ENCODE measurements at places on chromosomes 6 and 20. TPM values are rescaled to one million over a fixed set of nuclear protein-coding genes. Genes with fewer than 3 reads are reported as not detected.

DNA sequence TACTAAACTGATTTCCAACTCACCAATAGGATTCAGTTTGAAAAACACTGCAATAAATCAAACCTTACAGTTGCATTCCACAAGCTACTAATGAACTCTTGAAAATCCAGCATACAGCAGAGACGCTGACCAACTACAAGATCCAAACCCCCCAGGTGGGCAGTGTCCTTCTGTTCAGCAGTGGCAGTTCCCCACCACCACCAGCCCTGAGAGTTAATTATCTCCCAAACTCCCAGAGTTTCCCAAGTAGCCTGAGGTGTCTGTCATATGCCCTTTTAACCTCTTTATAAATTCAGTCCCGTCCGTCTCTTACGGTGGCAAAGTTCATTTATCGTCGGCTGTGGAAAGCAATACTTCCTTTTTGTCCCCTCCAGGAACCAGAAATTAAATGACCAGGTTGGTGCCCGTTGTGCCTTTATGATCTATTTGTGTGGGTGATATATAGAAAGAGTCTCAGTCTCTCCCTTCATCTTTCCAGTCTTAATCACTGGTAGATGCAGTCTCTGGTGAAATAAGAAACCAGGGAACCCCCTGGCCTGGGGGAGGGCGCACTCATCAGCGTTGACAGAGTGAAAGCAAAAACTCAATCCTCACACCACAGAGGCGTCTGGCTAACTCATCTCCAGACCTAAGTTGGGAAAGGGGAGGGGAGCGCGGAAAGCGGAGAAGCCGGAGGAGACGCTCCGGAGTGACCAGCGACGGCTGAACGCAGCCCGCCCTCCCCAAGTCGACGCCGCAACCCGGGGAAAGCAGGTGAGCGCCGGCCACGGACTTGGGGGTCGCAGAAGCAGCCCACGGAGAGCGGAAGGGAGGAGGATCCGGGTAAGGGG lies 717 bp downstream of the MRPL14 start:
- no peak for DNase-seq

GRCh38 chr20:60408435-60408834 lies 450.2 kb downstream of the CDH26 start:
- no peak for DNase-seq

- DNase-seq = no peak
Measured at GRCh38 chr20:62578294-62578897, 63.9 kb upstream of the SLCO4A1 start.

DNA sequence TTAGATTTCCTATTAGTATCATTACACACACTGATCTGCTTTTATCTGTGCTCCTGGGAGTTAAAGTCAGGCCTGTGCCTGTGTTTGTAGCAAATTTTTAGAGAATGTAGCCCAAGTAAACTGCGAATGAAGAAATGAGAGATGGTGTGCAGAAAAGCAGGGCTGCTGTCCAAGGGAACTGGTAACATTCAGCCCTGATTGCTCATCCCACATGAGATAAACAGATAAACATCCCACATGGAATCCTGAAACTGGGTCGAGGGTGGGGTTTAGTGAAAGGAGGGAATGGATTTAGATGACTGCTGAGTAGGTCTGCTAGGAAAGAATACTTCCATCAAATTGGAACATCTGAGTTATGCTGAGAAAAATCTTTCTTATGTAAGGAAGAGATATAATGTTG lies 69.1 kb downstream of the GRIK2 start:
- DNase-seq = no peak

DNA sequence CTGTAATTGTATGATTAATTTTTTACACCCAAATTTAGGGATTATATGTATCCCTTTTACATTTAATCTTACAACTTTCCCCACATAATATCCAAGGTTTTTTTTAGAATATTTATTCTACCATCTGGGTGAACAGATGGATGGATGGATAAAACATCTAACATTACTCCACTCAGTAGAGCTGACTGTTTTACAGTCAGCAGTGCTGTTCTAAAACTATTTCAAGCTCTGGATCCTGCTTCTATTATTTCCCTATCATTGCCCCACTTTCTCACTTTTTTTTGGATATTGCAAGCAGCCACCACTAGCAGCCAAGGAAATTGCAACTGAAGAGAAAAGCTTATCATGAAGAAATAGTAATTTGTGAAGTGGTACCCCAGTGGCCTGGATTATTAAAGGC lies 173.7 kb downstream of the ARHGAP18 start:
- no peak for DNase-seq

GRCh38 chr20:59515013-59515905 lies 89.1 kb upstream of the PHACTR3 start:
- peak; percentile 18 for DNase-seq

- DNase-seq = no peak
Measured at GRCh38 chr6:109178921-109179320, 83.6 kb downstream of the CEP57L1 start.

ZC3H12D gene
- 0.42 TPM for polyA plus RNA-seq

GLP1R gene
- 0.05 TPM for polyA plus RNA-seq

ACOT8 gene
- 29.5 TPM for polyA plus RNA-seq
